ENCODE measurements at places on chromosomes 3 and 15. TPM values are rescaled to one million over a fixed set of nuclear protein-coding genes. Genes with fewer than 3 reads are reported as not detected.

GRCh38 chr15:78714890-78715289 is 73.9 kb upstream of the CHRNB4 start:
- peak; percentile 36 for DNase-seq

DNA sequence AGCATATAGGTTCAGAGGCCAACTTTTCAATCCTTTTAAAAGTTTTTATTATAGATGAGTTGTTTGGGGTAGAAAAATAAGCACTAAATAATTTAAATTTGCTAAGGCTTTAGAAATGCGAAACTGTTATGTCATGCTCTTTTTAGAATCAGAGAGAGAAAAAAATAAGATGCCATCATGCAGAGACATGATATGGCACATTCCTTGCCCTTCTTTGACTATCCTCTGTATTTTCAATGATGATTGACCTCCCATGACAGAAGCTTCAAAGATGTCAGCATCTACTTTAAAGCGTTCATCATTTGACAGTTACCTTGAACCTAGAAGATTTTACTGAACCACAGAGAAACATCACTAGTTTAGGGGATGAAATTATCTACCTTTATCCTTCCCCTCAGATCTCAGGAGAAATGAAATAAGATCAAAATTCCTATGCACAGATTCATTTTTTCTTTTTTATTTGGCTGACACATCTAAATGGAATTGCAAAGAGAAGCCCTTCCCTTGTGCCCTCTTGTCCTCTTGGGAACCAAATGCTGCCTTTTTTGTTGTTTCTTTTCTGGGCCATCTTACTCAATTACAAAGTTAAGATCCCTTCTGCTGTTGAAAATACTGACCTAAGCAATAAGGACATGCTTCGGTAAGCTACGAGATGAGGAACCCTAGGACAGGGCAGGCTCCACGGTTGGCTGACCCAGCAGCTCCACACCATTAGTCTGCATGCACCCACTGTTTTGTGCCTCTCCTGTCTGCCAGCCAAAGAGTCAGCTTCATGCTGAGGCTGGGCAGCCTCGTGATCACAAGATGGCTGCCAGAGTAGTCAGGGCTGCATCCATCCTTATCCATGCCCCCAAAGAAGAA is 289.7 kb upstream of the TPM1 start:
- DNase-seq = no peak

The ARPIN gene
- 2.8 TPM for total RNA-seq

GRCh38 chr3:188455748-188456147 is 301.8 kb downstream of the LPP start:
- no peak for DNase-seq

DNA sequence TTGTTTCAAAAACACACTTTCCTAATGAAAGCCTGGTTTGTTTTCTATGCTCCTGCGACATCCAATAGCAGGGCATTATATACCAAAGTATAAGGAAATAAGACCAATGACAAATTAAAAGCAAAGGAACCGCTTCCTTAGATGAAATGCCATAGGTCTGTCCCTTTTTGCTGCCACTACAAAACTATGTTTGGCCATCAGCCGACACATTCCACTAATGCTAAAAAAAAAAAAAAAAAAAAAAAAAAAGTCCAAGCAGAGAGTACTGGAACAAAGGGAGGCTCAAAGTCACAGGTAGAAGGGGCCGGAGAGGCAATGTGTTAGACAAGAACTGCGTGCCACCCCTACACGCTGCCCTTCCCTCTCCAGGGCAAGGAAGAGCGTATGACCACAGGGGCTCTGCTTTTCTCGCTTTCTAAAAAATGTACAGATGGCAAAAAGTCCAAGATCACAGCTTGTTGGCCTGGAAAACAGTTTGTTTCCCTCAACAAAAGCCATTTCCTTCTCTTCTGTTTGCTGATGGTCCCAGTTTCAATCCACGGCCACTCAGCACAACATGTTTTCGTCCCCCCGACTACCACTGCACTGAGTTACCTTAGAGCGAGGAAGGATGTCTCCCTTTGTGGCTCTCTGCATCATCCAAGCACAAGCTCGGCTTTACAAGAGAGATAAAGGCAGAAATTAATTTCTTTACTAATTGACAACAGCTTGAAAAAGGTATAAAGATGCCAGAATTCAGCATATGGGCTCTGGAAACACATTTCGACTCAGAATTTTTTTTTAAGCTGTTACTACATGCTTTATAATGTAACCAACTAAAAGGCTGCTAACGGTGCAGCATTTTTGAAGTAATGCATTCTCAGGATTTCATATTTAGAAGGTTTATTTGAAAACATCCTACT is 70.8 kb downstream of the ABTB1 start:
- DNase-seq = no peak

- DNase-seq = peak; percentile 69
These were observed 34.4 kb upstream of the MEIS2 start for GRCh38 chr15:37134699-37135131.

DNA sequence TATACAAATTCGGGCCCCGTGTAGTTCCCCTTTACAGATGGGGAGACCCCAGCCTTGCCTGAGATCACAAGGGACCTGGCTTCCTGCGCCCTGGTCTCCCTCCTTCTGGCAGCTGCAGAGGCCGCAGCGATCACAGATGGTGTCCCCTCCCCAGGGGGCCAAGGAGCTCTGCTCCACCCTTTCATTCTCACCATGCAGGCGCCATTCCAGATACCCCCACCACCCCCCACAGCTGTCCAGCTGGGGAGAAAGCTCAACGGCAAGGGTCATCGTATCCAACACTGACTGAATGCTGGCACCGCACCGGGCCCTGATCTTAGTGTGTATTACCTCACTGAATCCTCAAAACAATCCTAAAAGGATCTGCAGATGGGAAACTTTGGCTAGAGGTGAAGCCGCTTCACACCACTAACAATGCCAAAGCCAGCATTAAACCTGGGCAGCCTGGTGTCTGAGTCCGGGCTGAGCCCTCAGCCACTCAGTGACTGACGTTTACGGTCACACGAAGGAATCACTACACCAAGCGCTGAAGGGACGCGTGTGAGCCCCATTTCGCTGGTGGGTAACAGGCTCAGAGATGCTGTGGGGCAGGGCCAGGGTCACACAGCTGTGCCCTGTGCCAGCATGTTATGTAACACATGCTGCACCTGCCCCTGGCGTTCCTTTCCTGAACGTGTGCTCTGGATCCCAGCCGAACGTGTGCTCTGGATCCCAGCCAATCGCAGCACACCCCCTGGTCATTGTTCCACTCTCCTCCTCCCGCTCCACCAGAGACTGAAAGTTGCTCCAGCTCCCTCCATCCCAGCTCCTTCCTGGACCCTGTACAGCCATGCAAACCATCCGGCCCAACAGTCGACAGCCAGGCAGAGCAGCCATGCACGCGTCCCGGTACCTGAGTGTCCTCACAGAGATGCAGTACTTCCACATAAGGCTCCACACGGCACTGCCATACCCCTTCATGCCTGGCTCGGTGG is 51.8 kb downstream of the IQSEC1 start:
- DNase-seq = no peak

DNA sequence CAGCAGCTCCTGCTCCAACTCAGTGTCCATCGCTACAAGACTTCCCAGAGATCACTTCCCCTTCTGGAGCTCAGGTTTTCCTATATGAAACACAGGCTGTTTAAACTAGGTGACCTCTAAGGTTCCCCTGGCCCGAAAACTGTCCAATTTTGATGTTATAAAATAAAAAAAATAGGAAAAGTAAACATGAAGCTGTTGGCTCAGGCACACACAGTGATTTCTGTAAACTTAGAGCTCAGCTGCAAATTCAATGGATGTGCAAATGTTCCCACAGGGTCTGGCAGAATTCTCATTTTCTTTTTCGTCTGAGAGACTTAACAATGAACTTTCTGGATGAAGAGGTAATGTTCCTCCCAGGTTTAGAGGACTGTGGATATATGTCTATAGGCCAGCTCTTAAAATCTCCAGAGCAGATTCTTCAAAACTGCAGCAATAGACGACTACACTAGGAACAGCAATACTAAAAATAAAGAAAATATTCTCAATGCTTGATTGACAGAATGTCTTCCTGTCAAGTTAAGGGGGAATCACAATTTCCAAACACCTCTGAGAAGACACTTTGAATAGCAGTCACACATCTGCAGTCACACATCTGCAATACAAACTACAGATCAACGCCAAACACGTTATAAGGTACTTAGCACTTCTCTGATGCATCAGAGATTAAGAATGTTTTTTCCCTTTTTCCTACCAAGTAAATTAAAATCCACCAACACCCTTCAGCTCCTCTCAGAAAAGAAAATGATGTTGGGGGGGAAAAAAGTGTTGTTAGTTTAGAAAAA is 2.8 kb downstream of the NUP210 start:
- DNase-seq = no peak

The TM4SF18 gene
- 1.0 TPM for total RNA-seq

The IL5RA gene
- total RNA-seq = not detected

The ROPN1 gene
- 0.27 TPM for total RNA-seq

The TMEM108 gene
- total RNA-seq = 7.4 TPM

DNA sequence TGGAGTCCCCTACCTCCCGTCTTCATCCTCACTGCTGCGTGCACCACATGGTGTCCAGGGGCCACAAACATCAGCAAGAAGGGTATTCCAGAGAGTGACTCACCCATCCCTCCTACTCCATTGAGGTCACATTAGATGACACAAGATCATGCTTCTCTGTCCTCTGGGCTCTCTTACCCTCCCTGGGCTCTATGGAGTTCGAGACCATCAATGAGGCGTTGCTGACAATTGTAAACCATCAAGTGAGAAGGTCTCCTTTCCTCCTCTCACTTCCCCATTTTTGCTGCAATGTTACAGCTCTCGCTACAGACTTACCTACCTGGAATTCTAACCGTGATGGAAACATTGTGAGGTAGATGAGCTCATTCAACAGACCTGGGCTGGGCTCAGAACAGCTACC is 51.7 kb downstream of the HMCES start:
- DNase-seq = no peak
